ENCODE measurements at places on chromosomes 3 and 15.

- H3K36me3 ChIP-seq: no peaks in the 10 kb centered on the region
- no peaks in the 10 kb centered on the region for H3K27me3 ChIP-seq
- H3K27ac ChIP-seq: no peak overlapping the region
- H3K4me1 ChIP-seq: no peaks in the 10 kb centered on the region
- no peak overlapping the region for H3K4me3 ChIP-seq
- DNase-seq: no peak
Measured at GRCh38 chr3:166307756-166308350, 470.6 kb upstream of the BCHE start.

DNA sequence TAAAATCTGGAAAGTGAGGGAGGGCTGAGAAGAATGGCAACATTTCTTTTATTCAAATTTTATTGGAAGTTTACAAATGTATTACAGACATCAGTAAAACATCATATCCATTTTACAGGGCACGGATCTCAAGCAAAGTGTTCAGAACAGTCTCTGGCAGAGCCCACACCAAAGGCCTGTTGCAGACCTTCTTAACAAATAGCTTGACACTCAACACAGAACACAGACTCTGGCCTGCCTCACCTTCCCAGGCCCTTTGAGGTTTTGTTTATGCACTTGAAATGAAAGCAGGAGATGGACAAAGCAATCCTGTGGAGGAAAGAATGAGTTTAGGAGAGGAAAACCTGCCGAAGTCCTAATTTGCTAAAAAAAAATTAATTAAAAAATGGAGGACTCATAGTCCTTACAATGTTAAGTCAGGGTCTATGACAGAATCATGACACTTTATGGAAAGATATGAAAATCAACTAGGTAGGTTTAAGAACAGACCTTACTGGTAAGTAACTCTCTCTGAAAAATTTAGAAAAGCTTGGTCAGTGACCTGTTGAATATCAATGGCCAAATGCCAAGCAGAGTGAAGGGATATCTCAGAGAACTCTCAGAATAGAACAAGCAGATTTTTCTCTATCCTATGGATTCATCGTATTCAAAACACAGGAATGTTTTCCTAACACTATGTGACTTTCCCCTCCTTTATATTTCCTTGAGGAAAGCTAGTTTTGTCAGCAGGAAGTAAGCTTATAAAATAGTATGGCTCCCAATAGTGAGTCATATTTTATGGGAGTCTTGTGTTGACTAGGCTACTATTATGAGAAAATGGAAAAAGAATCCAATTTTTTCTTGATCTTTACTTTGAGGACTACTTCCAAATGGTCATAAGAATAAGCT, 70.8 kb upstream of the PSMD6 start:
- no peaks in the 10 kb centered on the region for H3K4me1 ChIP-seq
- H3K27ac ChIP-seq: no peak overlapping the region

- H3K4me1 ChIP-seq: no peaks in the 10 kb centered on the region
- H3K27me3 ChIP-seq: peaks cover 43% of the 10 kb centered on the region
- H3K4me3 ChIP-seq: no peak overlapping the region
- no peak for DNase-seq
- H3K36me3 ChIP-seq: no peaks in the 10 kb centered on the region
- no peak overlapping the region for H3K27ac ChIP-seq
Measured at GRCh38 chr15:43948691-43949325, 122.0 kb downstream of the WDR76 start.

DNA sequence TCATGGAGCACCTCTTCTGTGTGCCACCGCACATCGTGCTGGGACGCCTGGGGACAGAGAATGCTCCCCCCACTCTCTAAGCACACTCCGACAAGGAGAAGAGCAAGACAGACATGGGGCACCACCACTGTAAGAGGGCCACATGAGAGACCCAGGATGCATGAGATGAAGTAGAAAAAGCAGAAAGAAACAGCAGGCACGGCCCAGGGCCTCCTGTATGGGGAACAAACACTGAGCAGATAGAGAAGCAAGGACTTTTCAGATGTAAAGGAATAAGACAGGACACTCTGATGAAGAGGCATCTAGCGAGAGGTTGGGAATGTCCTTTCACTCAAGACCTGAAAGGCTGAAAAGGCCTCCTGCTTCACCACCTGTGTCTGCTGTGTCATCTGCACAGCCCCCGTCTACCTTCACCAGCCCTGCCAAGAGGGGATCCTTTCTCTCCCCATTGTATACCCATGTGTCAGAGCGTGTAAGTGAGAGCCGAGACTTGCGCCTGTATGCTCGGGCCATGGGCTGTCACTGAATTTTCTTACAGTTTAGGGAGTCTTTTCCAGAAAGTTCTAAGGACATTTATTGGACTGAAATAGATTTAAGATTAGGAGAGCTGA, 125.6 kb downstream of the LRRK1 start:
- H3K4me1 ChIP-seq: no peaks in the 10 kb centered on the region
- no peak overlapping the region for H3K4me3 ChIP-seq
- no peak overlapping the region for H3K27ac ChIP-seq
- DNase-seq: no peak

- H3K36me3 ChIP-seq: peaks cover 2% of the 10 kb centered on the region
- H3K4me1 ChIP-seq: no peaks in the 10 kb centered on the region
- DNase-seq: no peak
Measured at GRCh38 chr3:25587094-25587493, 77.6 kb downstream of the TOP2B start.

DNA sequence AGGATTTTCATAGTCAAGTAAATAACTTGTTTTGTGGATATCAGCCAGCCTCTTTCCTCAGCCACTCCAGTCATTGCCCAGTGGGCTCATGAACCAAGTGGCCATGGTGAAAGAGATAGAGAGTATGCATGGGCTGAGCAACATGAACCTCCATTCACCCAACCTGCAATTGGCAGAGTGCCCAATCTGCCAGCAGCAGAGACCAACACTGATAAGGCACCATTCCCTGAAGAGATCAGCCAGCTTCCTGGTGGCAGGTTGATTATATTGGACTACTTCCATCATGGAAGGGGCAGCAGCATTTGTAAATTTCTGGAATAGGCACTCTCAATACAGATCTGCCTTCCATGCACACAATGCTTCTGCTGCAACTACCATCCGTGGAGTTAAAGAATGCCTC, 10.3 kb upstream of the MCF2L2 start:
- H3K4me3 ChIP-seq: no peak overlapping the region
- DNase-seq: no peak
- no peaks in the 10 kb centered on the region for H3K4me1 ChIP-seq
- no peaks in the 10 kb centered on the region for H3K27me3 ChIP-seq
- no peaks in the 10 kb centered on the region for H3K36me3 ChIP-seq

DNA sequence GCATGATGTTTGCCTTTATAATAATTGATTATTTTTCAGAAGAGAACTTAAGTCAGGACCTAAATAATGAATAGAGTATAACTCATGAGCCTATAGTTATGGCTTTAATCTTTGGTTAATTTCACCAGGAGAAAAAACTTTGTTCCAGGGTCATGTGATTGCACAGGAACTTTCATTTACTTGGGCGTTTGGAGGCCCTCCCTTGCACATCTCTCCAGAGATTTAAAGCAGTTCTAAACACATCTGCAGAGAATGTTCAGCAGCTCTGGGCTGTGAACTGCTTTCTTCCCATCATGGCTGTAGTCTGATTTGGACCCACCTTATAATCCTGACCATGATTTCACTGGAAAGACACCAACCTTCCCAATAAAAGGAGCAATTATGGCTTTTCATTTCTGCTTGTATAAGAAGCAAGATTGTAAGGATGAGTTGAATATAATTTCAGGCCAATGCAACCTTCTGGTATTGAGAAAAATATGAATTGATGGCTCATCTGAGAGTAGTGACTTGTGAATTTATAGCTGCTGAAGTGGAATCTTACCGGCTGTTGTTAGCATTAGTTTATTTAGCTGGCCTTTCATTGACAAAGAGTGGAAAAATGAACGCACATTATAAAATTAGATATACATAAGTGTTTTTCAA, 80.9 kb upstream of the PRTG start:
- no peaks in the 10 kb centered on the region for H3K4me1 ChIP-seq
- peaks cover 10% of the 10 kb centered on the region for H3K27me3 ChIP-seq
- no peak overlapping the region for H3K4me3 ChIP-seq
- no peak overlapping the region for H3K27ac ChIP-seq
- no peaks in the 10 kb centered on the region for H3K36me3 ChIP-seq
- no peak for DNase-seq

GRCh38 chr3:108509871-108510270, 525 bp downstream of the MYH15 start:
- H3K36me3 ChIP-seq: no peaks in the 10 kb centered on the region
- no peaks in the 10 kb centered on the region for H3K4me1 ChIP-seq
- H3K27me3 ChIP-seq: no peaks in the 10 kb centered on the region
- H3K27ac ChIP-seq: no peak overlapping the region

DNA sequence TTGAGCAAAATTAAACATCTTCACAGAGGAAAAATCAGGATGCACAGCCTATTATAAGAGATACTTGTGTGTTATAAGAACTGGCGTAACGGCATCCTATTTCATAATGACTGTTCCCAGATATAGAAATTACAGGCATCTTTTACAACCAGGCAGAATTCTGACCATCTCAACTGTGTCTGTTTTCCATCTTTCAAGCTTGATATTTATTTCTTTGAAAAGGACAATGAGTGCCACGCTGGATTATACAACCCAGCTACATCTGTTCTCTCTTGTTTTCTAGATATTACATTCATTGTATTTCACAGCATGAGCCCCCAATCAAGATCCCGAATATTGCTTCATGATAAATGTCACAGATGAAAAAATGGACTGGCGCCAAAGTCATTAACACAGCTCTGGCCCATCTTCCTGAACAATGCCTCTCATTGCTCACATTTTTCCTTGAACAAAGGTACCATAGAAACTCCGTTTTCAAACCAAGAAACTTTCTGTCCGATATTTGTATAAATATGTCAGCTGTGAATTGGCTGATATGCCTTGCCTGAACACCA, 420.6 kb downstream of the TBL1XR1 start:
- no peaks in the 10 kb centered on the region for H3K4me1 ChIP-seq
- no peak overlapping the region for H3K4me3 ChIP-seq
- no peak for DNase-seq
- H3K36me3 ChIP-seq: no peaks in the 10 kb centered on the region
- H3K27me3 ChIP-seq: no peaks in the 10 kb centered on the region

Measured in effector memory CD8-positive, alpha-beta T cell (primary cell).